Common myeloid progenitor, CD34-positive (primary cell): ENCODE measurements at places on chromosomes 16 and 17.

DNA sequence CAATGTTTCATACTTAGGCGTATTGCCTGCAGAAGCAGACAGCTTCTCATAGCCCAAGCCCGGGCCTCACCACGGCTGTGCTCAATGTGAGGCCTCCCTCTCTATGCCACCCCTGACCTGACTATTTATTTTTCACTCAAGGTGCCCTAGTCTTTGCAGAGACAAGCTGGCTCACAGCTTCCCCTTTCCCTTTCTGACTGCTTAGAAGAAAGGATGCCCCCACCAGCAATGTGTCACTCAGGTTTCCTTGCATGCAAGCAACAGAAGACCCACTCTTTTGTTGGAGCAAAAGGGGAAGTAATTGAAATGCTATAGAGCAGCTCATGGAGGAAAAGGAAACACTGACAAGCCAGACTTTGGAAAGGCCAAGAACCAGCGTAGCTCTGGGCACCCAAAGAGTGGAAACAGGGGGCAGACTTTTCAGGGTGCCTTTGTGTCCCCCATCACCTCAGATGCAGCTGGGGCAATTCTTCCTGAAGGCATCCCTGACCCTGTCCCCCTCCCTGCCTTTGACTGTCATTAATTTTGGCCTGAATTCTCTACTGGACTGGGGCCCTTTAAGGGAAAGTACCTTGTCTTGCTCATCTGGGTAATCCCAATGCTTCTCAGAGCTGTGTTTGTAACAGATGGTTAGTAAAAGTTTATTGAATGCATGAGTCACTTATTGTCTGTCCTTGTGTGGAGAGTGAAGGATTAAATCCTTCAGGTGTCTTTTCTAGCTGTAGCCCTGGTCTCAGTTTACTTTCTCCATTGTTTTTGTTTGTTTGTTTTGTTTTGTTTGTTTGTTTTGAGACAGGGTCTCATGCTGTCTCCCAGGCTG is 17.8 kb downstream of the RGS9 start:
- peak; percentile 87 for DNase-seq

GRCh38 chr16:50035468-50035992 is 10.5 kb downstream of the CNEP1R1 start:
- DNase-seq: no peak

DNA sequence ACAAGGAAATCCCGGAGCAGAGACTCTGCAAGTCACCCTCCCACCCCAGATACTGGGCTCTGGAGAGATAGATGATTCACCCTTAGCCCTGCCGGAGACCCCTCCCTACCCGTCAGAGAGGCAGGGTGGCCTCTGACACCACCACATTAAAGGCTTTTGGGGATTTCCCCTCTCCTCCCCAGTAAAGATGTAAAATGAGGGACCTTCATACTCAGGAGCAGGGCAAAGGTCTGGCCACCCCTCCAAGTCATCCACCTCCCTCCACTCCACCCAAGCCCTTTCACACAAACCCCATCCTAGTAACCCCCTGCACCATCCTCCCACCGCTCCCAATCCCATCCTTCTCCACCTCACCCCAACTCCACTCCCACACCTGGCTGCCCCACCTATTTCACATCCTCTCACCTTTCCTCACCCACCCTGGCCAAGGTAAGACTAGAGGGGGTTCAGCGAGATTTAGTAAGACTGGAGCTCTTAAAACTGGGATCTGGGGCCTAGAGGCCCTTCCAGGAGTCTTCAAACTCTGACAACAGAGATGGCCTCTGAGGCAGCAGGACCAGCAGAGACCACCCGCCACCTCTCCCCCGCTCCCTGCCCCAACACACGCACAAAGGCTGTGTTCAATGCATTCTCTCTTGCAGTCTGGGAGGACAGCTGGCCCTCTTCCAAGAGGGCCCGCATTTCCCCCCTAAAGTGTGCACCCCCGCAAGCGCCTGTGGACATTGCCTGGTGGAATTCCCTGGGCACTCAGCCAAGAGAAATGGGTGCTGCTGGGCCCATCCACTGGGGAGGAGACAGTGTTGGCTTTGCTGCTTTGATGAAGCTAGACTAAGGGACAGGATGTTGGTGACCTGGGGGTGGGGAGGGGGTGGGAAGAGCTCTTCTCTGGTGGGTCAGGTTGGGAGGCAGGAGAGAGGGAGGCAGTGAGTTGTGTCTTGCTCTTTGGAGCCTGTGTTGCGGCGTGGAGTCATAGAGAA is 1.1 kb downstream of the ABAT start:
- peak; percentile 16 for DNase-seq

GRCh38 chr16:3988824-3989223 is 108.3 kb upstream of the CREBBP start:
- DNase-seq: no peak

- DNase-seq: no peak
These were observed 16.8 kb downstream of the AKTIP start for GRCh38 chr16:53486230-53486629.

DNA sequence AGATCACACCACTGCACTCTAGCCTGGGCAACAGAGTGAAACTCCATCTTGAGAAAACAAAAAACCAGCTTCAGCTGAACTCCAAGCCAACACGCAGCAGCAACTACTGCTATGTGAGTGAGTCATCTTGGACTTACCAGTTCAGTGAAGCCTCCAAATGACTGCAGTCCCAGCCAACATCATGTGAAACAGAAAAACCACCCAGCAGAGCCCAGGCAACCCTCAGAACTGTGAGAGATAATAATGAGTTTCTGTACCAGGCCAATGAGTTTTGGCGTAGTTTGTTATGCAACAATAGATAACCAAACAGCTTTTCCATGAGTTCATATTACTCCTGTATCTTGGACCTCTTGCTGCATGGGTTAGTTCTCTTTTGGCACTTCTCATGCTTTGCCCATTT is 23.3 kb downstream of the PHF12 start:
- peak; percentile 33 for DNase-seq

DNA sequence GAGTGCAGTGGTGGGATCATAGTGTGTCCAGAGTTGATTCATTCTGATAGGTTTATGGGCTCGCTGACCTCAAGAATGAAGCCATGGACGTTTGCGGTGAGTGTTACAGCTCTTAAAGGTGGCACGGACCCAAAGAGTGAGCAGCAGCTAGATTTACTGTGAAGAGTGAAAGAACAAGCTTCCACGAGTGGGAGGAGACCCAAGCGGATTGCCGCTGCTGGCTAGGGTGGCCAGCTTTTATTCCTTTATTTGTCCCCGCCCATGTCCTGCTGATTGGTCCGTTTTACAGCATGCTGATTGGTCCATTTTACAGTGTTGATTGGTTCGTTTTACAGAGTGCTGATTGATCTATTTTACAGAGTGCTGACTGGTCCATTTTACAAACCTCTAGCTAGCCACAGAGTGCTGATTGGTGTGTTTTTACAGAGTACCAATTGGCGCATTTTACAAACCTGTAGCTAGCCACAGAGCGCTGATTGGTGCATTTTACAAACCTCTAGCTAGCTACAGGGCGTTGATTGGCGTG is 17.5 kb downstream of the CACNG4 start:
- no peak for DNase-seq

DNA sequence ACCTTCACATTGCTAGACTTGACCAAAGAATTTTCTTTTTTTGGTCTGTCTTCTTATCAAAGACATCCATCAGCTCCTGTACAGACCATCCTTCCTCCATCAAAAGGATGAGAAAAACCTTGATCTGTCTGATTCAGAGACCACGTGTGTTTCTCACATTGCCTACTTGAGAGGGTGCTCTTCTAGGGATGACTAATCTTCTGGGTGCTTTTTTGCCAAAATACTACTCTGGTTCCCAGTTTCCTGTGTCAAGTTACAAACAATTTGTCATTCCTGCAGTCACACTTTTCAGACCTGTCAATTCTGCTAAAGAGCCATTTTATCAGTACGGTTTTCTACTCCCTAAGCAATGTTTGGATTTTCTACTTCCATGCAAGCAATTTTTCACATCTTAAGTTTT is 492.2 kb downstream of the CDH11 start:
- no peak for DNase-seq

GRCh38 chr17:34365340-34365739 is 2.3 kb upstream of the CCL1 start:
- peak; percentile 90 for DNase-seq
